ENCODE measurements at places on chromosomes 6 and 20. TPM values are rescaled to one million over a fixed set of nuclear protein-coding genes. Genes with fewer than 3 reads are reported as not detected.

The EYA2 gene
- 3.1 TPM for polyA plus RNA-seq

The ADGRB3 gene
- 0.96 TPM for polyA plus RNA-seq

The CABLES2 gene
- polyA plus RNA-seq, result 5.0 TPM

The TCF19 gene
- not detected for polyA plus RNA-seq

The APOM gene
- polyA plus RNA-seq, result not detected

The SPATA2 gene
- 5.9 TPM for polyA plus RNA-seq

The ZNF165 gene
- not detected for polyA plus RNA-seq

The KIF25 gene
- polyA plus RNA-seq, result not detected

The ALDH8A1 gene
- polyA plus RNA-seq, result not detected

The RAMACL gene
- not detected for polyA plus RNA-seq

The CLPSL2 gene
- not detected for polyA plus RNA-seq

The CST9L gene
- not detected for polyA plus RNA-seq

The DEFB132 gene
- not detected for polyA plus RNA-seq

The PAK1IP1 gene
- polyA plus RNA-seq, result 18.3 TPM

The WFDC10B gene
- polyA plus RNA-seq, result not detected

The RFX6 gene
- polyA plus RNA-seq, result not detected

The NOP56 gene
- 155 TPM for polyA plus RNA-seq

The ACSS1 gene
- 23.9 TPM for polyA plus RNA-seq

The TREM1 gene
- polyA plus RNA-seq, result 0.76 TPM

The C6orf132 gene
- polyA plus RNA-seq, result 3.6 TPM

The CST4 gene
- not detected for polyA plus RNA-seq

The GSTA2 gene
- polyA plus RNA-seq, result not detected

Measured in muscle of arm (tissue), 14 donors.